Heart left ventricle (tissue), 16 donors: ENCODE measurements at places on chromosomes 5 and 9. TPM values are rescaled to one million over a fixed set of nuclear protein-coding genes. Genes with fewer than 3 reads are reported as not detected.

Gene PCDHGA2
- total RNA-seq = 9.5 TPM

Gene ZFP62
- total RNA-seq = 12.9 TPM

Gene PLPPR1
- not detected for total RNA-seq

Gene HSD17B3
- total RNA-seq = 1.2 TPM

Gene PCDHGA6
- 7.7 TPM for total RNA-seq

Gene CTXN3
- not detected for total RNA-seq

Gene GABBR2
- total RNA-seq = 0.77 TPM

Gene ABHD17B
- 8.5 TPM for total RNA-seq

Gene PALM2AKAP2
- 107 TPM for total RNA-seq

Gene C9orf152
- not detected for total RNA-seq

Gene MARCHF11
- 7.1 TPM for total RNA-seq

Gene RMRP
- 1,788 TPM for total RNA-seq

Gene OTULINL
- 13.6 TPM for total RNA-seq

Gene FOXD4
- total RNA-seq = 0.09 TPM

Gene OLFML2A
- 32.7 TPM for total RNA-seq

Gene PCDHA1
- not detected for total RNA-seq

Gene PCDHB4
- 1.3 TPM for total RNA-seq

Gene FOXD4L4
- total RNA-seq = 0.19 TPM

Gene RORB
- 10.2 TPM for total RNA-seq

Gene MLANA
- total RNA-seq = not detected

Gene LCN15
- 2.7 TPM for total RNA-seq

Gene CYLC2
- not detected for total RNA-seq

Gene SLC36A2
- not detected for total RNA-seq

Gene MYMK
- not detected for total RNA-seq

Gene BHMT2
- 3.3 TPM for total RNA-seq

Gene ACOT12
- total RNA-seq = not detected

Gene NEUROG1
- not detected for total RNA-seq

Gene ENTR1
- 15.1 TPM for total RNA-seq

Gene PCA3
- total RNA-seq = not detected

Gene GAS1
- total RNA-seq = 5.5 TPM

Gene CCL27
- not detected for total RNA-seq

Gene FCHO2
- total RNA-seq = 24.1 TPM

Gene SPINK13
- total RNA-seq = not detected

Gene UBLCP1
- 11.9 TPM for total RNA-seq

Gene ORM2
- not detected for total RNA-seq

Gene FAM221B
- total RNA-seq = not detected

Gene GOLM1
- 16.5 TPM for total RNA-seq

Gene CAMK4
- 0.40 TPM for total RNA-seq
